ENCODE measurements at places on chromosomes 3 and 15.

DNA sequence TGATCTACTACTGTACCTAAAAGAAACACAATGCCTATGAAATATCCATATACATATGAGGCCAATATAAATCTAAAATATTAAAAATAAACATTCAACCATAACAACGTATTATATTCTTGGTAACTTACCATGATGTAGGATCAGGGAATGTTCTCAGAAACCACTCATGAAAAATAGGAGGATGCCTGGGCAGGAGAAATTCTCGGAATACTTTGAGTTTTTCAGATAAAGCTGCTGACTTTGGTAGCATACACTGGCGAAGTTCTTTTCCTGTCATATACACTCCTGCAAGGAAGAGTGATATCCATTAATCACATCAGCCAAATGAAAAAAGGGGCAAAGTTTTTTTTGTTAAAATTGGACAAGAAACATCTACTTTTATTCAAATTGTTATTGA, 11.3 kb upstream of the XRN1 start:
- DNase-seq: no peak

DNA sequence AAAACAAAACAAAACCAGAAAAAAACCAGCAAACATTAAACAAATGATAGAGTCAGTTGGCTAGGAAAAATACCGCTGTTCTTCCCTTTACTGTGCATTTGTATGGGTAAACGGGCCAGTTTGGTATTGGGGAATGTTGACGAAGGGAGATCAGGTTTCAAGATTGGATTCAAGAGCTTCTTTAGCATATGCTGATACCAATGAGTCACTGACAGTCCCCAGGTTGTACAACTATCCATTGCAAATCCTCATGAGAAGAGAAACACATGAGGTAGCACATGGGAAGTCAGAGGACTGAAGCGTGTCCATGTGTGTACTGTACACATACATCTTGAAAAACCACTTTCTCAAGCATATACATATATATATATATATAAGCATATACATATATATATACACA, 25.6 kb downstream of the TIGIT start:
- no peak for DNase-seq

DNA sequence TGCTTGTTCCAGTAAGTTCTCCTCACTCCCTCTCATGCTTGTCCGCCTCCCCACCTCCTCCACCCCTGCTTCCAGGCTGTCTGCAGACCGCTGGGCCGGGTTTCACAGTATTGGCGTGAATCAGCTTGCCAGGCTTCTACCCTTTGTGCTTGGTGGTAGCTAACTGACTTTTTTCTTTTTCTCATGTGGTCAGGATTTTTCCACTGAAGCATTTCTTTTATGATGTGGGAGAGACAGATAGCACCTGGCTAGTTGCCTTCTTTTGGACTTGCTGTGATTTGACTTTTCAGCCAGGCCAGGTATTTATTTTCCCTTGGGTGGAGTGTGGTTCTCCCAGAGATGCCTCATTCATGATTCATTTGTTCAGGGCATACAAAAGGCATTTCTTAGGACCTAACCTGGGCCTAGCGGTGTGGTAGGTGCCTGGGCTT, 60.6 kb downstream of the ST6GAL1 start:
- DNase-seq: no peak

DNA sequence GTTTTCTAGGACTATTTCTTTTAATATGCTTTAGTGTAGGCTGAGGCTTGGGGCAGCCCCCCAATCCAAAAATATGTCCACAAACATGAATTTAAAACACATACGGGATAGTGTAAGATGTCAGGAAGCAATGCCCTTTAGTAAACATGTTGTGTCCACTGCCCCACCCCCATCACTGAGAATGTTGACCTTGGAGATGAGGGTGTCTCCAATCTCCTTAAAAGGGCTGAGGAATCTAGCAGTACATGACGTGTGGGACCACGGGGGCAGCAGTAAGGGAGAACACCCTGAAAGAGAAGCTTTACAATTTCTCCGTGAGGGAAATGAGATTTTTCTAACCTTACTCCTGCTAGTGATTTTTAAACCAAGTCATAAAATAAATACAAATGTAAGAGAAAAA, 84.7 kb downstream of the SQOR start:
- no peak for DNase-seq

DNA sequence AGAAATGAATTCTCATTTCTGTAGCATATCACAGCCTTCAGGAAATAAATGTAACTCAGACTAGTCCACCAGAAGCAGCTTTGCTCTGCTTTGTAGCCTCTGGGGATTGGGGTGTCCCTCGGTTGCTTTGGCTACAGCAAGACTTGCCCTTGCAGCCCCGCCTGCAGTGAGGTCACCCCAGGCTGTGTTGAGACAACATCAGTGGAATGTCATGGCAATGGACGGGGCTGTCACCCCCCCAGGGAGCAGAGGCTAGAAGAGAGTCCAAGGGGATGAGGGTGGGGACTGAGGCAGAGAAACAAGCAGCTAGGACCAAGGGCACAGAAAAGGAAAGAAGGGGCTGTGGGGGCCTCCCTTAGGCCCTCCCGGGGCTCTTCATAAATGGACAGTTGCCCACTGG, 854 bp downstream of the CLEC3B start:
- DNase-seq: peak; percentile 94

GRCh38 chr3:128280481-128281052, 127.3 kb downstream of the EEFSEC start:
- no peak for DNase-seq

GRCh38 chr15:99447497-99448371, 118.0 kb upstream of the MEF2A start:
- DNase-seq: no peak
